T47D (cell line): ENCODE measurements at places on chromosomes 6 and 20.

GRCh38 chr6:44006123-44006871 is 121.0 kb downstream of the MRPL14 start:
- no peak for DNase-seq

GRCh38 chr6:7108964-7109836 is 1.4 kb downstream of the RREB1 start:
- peak; percentile 66 for DNase-seq

DNA sequence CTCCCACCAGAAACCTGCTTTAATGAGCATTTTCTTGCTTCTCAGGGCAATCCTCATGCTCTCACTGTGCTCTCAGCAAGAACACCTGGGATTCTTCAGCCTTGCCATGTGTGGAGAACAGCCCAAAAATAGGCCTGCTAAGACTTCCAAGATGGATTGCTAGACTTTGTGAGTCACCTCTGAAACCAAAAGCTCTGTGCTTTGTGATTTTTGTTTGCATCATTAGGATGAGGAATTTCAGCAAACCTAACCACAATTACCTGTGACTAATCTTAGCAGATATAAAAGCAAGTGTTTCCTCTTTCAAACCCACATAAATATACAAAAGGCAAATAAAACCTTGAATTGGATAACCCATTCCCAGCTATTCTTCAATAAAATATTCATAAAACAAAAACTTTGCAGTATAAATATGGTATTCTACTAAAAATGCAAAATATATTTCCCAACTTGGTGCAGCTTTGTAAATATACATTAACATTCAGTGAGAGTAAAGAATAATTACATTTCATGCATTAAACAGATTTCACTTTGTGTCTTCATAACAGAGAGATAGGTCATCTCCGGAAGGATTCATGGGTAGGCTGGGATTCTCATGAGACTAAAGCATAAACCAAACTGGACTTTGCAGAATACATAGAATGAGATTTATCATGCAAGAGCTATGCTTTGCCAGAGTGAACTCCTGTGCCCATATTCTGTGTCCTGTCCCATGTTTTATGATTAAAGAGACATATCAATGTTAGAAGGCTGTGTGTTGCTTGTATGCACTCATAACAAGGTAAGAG is 33.5 kb downstream of the TPBG start:
- DNase-seq = no peak

GRCh38 chr20:47292581-47292980 is 63.9 kb downstream of the ZMYND8 start:
- no peak for DNase-seq

DNA sequence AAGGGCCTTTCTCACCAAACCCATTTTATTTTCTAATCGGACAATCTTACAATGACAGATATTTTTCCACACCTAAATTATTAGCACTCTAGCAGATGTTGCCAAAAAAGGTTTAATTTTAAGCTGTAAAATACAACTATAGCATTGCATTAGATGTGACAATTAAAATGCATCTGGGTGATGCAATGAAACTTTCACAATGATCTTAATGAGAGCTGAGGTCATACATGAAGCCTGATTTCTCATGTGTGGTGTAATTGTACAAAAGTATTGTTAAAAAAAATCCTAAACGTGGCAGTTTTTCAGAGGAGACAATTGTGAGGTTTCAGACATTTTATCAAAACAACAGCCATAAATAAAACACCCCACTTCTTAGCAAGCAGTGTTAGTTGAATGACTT is 606.0 kb downstream of the HDGFL1 start:
- DNase-seq = no peak

GRCh38 chr20:40422656-40423055 is 266.4 kb downstream of the MAFB start:
- no peak for DNase-seq

GRCh38 chr6:157457787-157458186 is 76.8 kb downstream of the ZDHHC14 start:
- DNase-seq = no peak

- DNase-seq = peak; percentile 86
Observed at GRCh38 chr6:146700078-146700686, 101.4 kb downstream of the ADGB start.

DNA sequence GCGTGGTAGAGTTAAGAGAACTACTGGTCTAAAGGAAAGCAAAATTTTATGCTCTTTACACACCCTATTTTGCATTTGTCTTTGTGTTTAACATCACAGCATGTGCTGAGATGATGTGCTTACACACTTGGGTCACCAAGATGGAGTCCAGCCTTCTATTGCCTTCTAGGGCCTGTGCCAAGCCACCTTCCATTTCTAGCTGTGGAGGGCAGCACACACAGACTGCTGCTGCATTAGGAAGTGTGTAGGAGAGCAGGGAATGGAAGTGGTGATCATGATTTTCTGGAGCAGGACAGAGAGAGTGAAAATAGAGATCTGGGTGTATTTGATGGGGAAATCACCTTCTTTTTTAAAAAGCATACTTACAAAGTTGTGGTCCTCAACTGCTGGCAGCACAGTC is 191.6 kb downstream of the SOX4 start:
- DNase-seq = no peak

- DNase-seq = no peak
Observed at GRCh38 chr6:106733386-106733785, 104.0 kb downstream of the QRSL1 start.

DNA sequence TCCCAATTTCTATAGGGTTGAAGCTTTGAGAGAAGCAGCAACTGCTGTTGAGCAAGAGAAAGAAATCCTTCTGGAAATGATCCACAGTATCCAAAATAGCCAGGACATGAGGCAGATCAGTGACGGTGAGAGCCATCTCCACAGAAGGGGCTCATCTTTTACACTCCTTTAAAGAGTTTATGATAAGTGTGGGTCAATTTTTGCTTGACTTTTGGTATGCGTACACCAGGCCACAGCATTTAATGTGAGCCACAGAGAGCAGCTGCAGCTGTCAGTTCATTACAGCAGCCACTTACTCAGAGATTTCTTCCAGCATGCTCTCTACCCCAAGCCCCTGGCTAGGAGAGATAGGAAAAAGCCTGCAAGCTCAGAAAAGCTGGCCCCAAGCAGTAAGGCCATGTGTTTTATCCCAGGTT is 9.9 kb downstream of the BAG2 start:
- DNase-seq = no peak

GRCh38 chr6:132401618-132402285 is 477 bp upstream of the MOXD1 start:
- DNase-seq = no peak

DNA sequence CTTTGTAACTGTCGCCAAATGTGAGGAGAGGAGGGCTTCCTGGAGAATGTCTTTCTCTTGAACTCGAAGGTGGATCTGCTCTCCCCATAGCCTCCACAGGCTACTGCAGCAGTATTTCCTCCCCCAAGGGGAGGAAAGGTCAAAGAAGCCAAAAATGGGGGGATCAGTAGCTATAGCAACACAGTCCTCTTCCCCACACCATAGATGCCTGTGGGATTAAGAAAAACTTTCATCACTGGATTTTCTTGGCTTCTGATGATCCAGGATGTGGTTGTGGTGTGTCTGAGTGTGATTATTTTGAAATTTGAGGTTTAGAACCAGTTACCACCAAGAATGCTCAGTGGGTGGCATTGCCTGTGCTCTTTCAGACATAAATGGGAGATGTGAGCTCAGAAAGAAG is 140.1 kb upstream of the SPACA1 start:
- DNase-seq = no peak

DNA sequence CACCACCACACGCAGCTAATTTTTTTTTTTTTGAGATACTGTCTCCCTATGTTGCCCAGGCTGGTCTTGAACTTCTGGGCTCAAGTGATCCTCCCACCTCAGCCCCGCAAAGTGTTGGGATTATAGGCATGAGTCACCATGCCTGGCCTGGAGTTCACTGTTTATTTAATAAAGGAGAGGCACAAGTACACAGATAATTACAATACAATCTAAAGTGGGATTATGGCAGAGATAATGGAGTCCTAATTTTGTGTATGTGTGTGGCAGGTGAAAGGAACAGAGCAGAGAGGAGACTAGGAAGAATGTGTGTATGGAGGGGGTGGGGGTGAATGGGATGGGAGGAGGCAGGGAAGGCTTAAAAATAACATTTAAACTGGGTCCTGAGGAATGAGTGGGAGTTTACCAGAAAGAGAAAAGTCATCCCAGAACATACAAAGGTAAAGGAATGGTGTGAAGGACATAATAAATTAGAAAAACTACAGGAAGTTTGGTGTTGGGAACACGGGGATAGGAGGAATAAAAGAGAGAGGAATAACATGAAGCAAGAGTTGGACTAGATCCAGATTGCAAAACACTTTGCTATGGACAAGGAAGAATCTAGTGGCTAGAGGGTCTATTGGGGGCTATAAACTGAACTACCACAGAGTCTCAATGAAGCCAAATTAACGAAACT is 4.4 kb downstream of the NCOA5 start:
- DNase-seq = no peak

DNA sequence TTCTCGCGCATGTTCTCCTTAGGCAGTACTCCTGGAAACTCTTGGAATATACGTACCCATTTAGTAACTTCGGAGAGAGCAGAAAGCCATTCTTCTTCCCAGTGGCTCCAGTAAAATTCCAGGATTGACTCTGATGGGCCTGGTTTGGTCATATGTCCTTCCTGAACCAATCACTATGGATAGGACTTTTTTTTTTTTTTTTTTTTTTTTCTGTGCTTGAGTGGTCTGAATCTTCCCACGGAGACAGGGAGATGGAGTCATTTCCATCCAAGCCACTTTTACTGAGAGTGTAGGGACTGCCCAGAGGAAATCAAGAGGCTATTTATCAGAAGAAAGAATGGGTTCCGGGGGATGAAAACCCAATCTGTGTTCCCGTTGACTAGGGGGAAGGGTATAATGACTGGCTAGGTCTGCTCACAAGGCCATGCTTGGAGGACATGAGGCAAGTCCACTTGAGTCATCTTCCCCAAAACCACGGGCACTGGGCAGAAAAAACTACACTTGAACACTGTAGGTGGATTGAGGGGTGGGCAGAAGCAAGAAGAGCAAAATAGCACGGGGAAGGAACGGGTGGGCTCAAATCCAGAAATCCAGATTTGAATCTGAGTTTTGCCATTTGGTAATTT is 35.4 kb upstream of the MRPS18A start:
- DNase-seq = no peak

DNA sequence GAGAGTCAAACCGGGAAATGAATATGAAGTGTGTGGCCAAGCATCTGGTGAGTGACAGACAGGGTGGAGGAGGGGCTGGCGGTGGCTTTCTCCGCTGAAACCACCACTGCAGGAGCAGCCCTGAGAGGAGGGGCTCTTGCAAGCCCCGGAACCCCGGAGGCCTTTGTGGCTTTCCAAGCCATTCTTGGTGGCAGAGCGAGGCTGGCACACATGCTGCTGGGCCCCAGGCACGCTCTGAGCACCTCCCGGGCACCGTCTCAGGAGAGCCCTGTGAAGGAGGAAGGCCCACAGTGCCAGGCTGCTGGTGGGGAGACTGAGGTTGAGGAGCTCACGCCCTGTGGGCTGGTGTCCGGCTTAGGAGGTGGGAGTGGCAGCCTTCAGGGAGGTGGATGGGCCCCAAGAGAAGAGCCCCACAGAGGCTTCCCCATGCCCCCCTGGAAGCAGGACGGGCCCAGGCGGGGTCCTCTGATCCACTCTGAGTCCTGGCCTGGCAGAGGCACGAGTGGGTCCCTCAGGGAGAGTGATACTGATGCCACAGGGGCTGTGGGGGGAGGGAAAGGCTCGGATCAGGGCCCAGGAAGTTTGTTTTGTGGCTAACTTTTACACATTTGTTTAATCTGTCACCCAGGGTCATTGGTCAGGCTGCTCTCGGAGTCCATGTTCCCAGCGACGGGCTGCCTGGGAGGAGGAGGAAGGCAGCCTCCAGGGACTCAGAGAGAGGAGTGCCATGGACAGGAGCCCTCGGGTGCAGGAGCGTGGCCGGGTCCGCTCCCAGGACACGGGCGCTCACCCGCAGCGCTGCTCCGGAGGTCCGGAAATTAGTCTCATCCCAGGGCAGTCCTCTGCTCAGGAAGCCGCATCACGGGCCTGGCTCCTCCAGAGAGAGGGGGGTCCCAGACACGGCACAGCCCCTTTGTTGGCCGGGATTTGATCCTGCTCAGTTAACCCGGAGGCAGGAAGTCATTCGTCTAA is 170.7 kb downstream of the ERMARD start:
- DNase-seq = no peak

GRCh38 chr6:31356216-31356945 is 598 bp downstream of the HLA-B start:
- peak; percentile 82 for DNase-seq

GRCh38 chr6:137731960-137732616 is 135.0 kb upstream of the TNFAIP3 start:
- DNase-seq = no peak

- DNase-seq = no peak
Observed at GRCh38 chr6:128149796-128150195, 248.9 kb upstream of the THEMIS start.

- no peak for DNase-seq
Observed at GRCh38 chr6:26441977-26442376, 1.7 kb downstream of the BTN3A3 start.

DNA sequence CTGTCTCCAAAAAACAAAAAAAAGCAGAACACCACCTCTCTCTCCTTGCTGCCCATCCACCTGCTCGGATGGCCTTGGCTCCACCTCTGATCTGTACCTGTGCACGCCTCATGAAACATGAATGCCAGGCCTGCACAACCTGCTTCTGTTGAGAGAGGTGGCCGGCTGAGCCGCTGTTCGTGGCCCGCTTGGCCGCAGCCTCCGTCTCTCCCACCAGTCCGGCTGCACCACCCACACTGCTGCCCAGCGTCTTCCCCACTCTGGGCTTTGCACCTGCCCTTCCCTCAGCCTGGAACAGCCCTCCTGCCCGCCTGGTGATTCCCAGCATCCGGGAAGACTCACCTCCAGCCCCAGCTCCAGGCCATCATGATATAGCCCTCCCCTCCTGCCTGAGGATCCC is 12.2 kb upstream of the ZBTB46 start:
- no peak for DNase-seq

GRCh38 chr20:61662968-61663331 is 402.7 kb downstream of the TAF4 start:
- no peak for DNase-seq

- DNase-seq = no peak
Observed at GRCh38 chr20:17748279-17748678, 48.5 kb downstream of the BANF2 start.

GRCh38 chr6:126167726-126168125 is 172.2 kb upstream of the CENPW start:
- no peak for DNase-seq

- DNase-seq = no peak
Observed at GRCh38 chr6:131197716-131198115, 62.4 kb downstream of the AKAP7 start.

DNA sequence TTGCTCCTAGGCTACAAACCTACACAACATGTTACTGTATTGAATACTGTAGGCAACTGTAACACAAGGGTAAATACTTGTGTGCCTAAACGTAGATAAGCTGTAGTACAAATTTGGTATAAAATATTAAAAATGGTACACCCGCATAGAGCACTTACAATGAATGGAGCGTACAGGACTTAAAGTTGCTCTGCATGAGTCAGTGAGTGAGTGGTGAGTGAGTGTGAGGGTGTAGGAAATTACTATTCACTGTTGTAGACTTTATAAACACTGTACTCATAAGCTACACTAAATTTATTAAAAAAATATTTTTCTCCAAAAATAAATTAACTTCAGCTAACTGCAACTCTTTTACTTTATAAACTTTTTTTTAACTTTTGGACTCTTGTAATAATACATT is 391.6 kb downstream of the ADGRB3 start:
- no peak for DNase-seq
